ENCODE measurements at places on chromosomes 2 and 18. TPM values are rescaled to one million over a fixed set of nuclear protein-coding genes. Genes with fewer than 3 reads are reported as not detected.
A peak's percentile ranks its signal among the peaks of the same experiment; 100 is the strongest.

DNA sequence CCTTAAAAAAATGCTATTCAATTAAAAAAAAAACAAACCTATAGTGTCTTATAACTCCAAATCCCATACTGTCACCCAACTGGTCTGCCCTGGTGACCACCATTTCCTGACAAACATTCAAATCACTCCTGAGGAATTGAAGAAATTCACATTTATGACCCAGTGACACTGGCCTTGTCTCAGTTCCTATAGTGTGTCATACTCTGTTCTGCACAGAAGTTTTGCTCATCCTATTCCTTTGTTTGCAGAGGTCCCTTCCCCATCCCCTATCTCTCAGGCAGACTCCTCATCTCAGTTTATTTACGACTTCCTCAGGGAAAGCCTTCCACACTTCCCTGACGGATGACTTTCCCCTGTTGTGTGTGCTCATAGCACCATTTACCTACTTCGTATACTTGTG, 14.7 kb downstream of the ZC3H6 start:
- no peak overlapping the region for H3K27ac ChIP-seq
- no peak for DNase-seq
- no peak overlapping the region for H3K4me3 ChIP-seq
- H3K36me3 ChIP-seq, result no peaks in the 10 kb centered on the region
- H3K27me3 ChIP-seq, result no peaks in the 10 kb centered on the region
- H3K4me1 ChIP-seq, result no peaks in the 10 kb centered on the region

Gene UGT1A3
- 67.1 TPM for total RNA-seq

- no peak overlapping the region for H3K27ac ChIP-seq
- H3K27me3 ChIP-seq, result peaks cover 17% of the 10 kb centered on the region
- no peaks in the 10 kb centered on the region for H3K4me1 ChIP-seq
- H3K4me3 ChIP-seq, result no peak overlapping the region
- no peaks in the 10 kb centered on the region for H3K36me3 ChIP-seq
These were observed 24.7 kb downstream of the ST8SIA5 start for GRCh38 chr18:46732201-46732600.

- no peaks in the 10 kb centered on the region for H3K36me3 ChIP-seq
- DNase-seq, result no peak
- no peaks in the 10 kb centered on the region for H3K27me3 ChIP-seq
- no peak overlapping the region for H3K4me3 ChIP-seq
These were observed 170.6 kb downstream of the SLC8A1 start for GRCh38 chr2:40281021-40281940.

DNA sequence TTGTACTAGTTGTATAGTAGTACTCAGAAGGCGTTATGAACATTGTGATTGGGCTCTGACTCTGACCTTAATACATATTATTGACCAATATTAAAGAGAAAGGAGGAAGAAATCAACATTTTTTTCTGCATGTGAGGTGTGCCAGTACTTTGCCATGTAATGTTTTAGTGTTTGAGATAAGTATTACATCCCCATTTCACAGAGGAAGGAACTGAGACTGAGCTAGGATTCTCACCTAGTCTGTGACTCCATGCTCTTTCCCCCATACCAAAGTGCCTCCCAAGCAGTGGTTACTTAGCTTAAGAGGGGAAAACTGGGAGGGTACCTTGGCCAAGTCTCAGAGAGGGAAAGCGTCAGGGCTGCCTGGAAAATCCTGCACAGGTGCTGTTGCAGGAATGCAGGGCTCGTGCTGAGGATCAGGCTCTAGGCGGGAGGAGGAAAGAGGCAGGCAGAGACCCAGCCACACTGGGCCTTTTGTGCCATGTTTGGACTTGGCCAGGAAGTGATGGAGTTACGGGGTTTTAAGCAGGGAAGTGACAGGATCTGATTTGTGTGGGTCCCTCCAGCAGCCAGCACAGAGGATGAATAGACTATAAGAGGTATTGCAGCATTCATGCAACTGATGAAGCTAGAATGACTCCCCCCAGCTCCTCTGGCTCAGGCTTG, 1.7 kb downstream of the PNKD start:
- DNase-seq, result no peak
- H3K27me3 ChIP-seq, result no peaks in the 10 kb centered on the region
- peak overlapping the region; percentile 52 for H3K27ac ChIP-seq
- peak overlapping the region; percentile 91 for H3K4me3 ChIP-seq

DNA sequence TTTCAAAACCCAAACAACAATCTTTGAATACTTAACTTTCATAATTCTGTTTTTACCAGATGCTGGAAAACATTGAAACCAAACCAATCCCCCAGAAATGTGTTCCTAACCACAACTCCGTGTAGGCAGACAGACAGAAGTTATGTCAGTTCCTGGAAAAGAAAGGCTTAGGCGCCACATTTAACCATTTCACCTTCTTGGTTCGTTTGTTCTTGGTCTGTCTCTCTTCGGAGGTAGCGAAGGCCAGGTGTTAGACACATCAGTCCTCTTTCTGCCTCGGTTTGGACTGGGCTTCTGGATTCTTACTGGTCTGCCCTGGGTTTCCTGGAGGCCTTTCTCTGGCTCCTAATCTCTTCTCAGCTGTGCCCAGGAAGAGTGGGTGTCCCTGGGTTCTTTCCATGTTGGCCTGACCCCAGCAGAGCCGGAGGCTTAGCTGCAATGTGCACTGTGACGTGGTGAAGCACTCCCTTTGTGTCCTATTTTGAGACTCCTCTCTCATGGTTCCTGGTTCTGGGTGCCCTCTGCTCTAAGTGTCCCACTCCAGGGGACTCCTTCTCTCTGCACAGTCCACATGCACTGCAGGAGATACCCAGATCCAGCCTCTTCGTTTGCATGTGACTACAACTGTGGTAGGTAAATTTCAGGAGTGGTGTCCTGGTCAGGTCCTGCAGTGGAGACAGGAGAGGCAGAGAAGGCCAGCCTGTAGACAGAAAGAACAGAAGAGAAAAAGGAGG, 23.1 kb upstream of the RAB31 start:
- H3K4me1 ChIP-seq, result peaks cover 32% of the 10 kb centered on the region
- H3K4me3 ChIP-seq, result no peak overlapping the region
- H3K27ac ChIP-seq, result no peak overlapping the region
- no peaks in the 10 kb centered on the region for H3K27me3 ChIP-seq
- DNase-seq, result no peak

- no peak for DNase-seq
- no peaks in the 10 kb centered on the region for H3K4me1 ChIP-seq
- no peaks in the 10 kb centered on the region for H3K36me3 ChIP-seq
- no peaks in the 10 kb centered on the region for H3K27me3 ChIP-seq
- H3K4me3 ChIP-seq, result no peak overlapping the region
- no peak overlapping the region for H3K27ac ChIP-seq
These were observed 102.5 kb upstream of the LTBP1 start for GRCh38 chr2:32844253-32844652.

DNA sequence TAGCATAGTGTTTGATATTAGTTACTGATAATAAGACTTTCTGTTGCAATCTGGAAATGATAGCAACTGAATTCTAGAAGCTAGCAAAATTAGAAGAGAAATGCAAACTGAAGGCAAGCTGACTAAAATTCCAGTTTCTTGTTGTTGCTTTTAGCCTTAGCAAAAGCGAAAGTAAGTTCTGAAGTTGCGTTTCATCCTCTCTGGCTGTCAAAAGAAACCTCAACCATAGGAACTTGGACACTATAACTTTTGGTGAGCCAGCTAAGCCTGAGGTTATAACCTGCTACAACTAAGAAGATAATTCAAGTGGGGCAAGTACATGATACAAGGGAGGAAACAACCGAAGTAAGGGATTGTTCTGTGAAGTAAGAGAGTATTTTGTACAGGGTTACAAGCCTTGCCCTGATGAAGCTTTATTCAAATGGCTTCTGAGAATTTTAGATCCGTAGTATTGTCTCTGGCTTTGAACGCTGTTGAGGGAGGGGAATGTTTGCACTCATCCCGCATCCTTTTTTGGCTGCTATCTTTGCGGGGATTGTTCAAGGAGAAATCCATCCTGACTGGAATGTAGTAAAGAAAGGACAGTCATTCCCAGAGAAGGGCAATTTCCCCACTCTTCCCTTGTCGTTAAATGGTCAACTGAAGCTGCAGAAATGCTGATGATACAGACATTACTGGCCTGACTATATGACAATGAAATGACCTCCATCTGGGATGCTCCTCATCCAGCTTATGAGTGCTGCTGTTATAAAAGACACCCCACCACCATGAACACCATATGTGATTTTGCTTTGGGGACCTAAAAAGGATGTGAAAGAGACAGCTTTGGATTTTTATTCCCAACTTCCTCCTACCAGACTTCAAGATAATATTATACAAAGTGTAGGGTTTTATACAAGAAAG, 7.0 kb upstream of the TMX3 start:
- no peaks in the 10 kb centered on the region for H3K4me1 ChIP-seq
- H3K36me3 ChIP-seq, result no peaks in the 10 kb centered on the region
- no peak overlapping the region for H3K4me3 ChIP-seq
- DNase-seq, result no peak

DNA sequence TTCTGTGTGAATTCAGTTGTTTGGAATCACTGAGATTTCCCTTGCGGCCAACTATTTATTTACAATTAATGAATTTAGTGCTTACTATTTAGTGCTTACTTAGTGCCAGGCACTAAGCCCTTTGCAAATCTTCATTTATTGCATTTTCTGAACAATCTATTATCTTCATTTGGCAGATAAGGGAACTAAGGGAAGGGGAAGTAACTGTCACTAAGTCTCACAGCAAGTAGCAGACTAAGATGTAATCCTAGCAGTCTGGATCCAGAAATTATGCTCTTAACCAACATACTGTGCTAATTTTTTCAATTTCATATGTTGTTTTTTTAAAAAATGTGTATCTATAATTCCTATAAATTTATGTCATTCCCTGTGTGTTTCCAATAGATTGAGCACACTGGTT, 214.4 kb upstream of the EPC2 start:
- H3K27me3 ChIP-seq, result no peaks in the 10 kb centered on the region
- no peak overlapping the region for H3K4me3 ChIP-seq
- H3K4me1 ChIP-seq, result no peaks in the 10 kb centered on the region
- no peak for DNase-seq
- H3K36me3 ChIP-seq, result no peaks in the 10 kb centered on the region
- no peak overlapping the region for H3K27ac ChIP-seq

GRCh38 chr2:37629529-37629928, 41.9 kb downstream of the CDC42EP3 start:
- H3K4me3 ChIP-seq, result no peak overlapping the region
- no peaks in the 10 kb centered on the region for H3K27me3 ChIP-seq
- H3K27ac ChIP-seq, result no peak overlapping the region
- no peak for DNase-seq
- no peaks in the 10 kb centered on the region for H3K4me1 ChIP-seq
- H3K36me3 ChIP-seq, result no peaks in the 10 kb centered on the region

Gene RESP18
- not detected for total RNA-seq

Gene STEAP3
- total RNA-seq, result 26.3 TPM

- no peak overlapping the region for H3K4me3 ChIP-seq
- no peak for DNase-seq
- peaks cover 8% of the 10 kb centered on the region for H3K36me3 ChIP-seq
- H3K27ac ChIP-seq, result no peak overlapping the region
- H3K4me1 ChIP-seq, result peaks cover 14% of the 10 kb centered on the region
- H3K27me3 ChIP-seq, result no peaks in the 10 kb centered on the region
These were observed 38.0 kb downstream of the PPP3R1 start for GRCh38 chr2:68214381-68214780.

DNA sequence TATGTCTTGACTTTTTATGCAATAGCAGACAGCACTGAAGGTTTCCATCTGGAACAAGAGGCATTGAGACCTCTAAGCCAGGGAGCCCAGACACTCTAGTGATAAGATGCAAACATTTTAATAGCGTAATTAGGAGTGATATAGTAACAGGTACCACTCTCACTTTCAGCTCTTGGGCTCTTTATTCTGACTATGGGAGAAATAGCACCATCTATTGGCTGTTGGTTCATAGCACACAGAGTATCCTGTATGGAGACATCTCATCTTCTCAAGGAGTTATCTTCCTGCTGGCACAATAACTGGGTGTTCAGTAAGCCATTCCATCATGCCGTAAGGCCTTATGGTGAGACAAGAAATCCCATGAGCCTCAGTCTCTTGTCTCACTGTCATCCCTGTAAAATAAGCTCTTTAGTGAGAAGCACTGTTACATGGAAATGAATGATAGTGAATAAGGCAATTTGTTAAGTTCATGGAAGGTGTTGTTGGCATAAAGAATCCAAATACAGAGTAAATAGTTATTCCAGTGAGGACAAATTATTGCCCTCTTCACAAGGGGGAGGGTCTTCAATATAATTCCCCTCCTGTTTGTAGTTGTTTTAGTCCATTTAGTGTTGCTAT, 48.3 kb downstream of the THUMPD2 start:
- H3K36me3 ChIP-seq, result 0 out of 2 replicates have a peak, but pooled peaks cover 10% of the 10 kb centered on the region
- DNase-seq, result no peak
- no peak overlapping the region for H3K4me3 ChIP-seq
- no peaks in the 10 kb centered on the region for H3K27me3 ChIP-seq
- H3K27ac ChIP-seq, result no peak overlapping the region

- no peak overlapping the region for H3K4me3 ChIP-seq
- H3K27me3 ChIP-seq, result no peaks in the 10 kb centered on the region
- no peak for DNase-seq
- peaks cover 50% of the 10 kb centered on the region for H3K4me1 ChIP-seq
These were observed 5.2 kb downstream of the TTC39C start for GRCh38 chr18:24019641-24020331.

DNA sequence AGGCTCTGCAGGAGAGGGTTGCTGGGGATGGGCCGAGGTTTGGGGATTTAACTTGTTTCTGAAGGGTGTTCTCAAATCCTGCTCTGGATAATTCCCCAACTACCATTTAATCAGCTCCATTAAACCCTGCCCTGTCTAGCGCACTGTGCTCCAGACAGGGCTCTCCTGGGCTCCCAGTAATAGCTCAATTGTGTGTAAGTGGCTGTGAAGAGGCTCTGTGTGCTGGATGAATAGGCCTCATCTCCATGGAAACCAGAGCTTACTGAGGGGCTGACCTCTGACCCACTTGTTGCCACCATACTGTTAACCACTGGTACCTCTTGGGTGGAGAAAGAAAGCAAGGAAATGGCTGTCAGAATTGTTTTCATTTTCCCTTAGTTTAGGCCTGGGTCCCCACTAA, 92.9 kb downstream of the TGOLN2 start:
- 0 out of 2 replicates have a peak, but pooled peaks cover 4% of the 10 kb centered on the region for H3K27me3 ChIP-seq
- H3K4me3 ChIP-seq, result no peak overlapping the region
- no peak for DNase-seq
- H3K27ac ChIP-seq, result no peak overlapping the region

Gene B3GNT2
- 30.8 TPM for total RNA-seq

Gene CCDC141
- not detected for total RNA-seq

Gene ASB18
- total RNA-seq, result not detected

- H3K4me3 ChIP-seq, result no peak overlapping the region
- DNase-seq, result no peak
- H3K27me3 ChIP-seq, result no peaks in the 10 kb centered on the region
These were observed 66.9 kb downstream of the ZDBF2 start for GRCh38 chr2:206341396-206341795.

DNA sequence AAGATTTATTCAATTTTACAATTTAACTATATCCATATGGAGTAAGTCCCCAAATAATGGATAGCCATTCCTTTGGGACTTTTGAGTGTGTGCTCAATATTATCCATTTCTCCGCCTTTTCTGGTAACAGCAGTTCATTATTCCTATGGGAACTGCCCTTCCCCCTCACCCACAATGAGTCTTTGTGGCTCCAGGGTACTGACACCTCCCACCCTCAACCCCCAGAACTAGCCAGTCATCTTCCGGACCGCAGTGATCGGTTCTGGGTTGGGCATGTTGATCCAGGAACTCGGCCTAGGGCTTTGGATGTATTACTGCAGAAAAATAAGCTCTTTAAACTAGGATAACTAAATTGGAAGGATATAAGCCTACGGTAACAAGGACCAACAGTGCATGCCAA, 45.4 kb upstream of the CCDC150 start:
- H3K4me1 ChIP-seq, result no peaks in the 10 kb centered on the region
- no peak overlapping the region for H3K4me3 ChIP-seq
- H3K36me3 ChIP-seq, result no peaks in the 10 kb centered on the region
- no peak for DNase-seq
- H3K27ac ChIP-seq, result no peak overlapping the region

- H3K36me3 ChIP-seq, result peaks cover 7% of the 10 kb centered on the region
- peak overlapping the region; percentile 91 for H3K4me3 ChIP-seq
- H3K27ac ChIP-seq, result peak overlapping the region; percentile 77
- peak; percentile 31 for DNase-seq
These were observed 580 bp downstream of the NEDD4L start for GRCh38 chr18:58044370-58045241.

Measured in PC-9 (cell line).